ENCODE measurements at places on chromosomes 12 and 14.
A peak's percentile ranks its signal among the peaks of the same experiment; 100 is the strongest.

DNA sequence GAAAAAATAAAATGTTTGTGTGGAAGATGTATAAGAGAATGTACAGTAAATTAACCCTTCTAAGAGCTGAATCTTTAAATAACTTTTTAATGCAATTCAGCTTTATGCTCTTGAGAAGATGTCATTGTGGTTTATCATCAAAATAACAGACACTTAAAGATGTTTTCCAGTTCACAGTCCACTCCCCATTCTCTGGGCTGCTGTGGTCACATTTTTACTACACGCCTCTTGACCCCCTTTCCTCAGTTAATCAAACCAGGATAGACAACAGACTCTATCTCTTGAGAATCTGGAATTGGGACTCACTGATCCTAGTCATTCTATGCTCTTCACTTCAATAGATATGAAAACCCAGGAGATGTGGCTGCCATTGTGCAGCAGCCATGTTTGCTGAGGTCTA is 24.7 kb upstream of the OR6J1 start:
- DNase-seq: no peak

GRCh38 chr14:89996963-89997362 is 41.2 kb downstream of the TDP1 start:
- DNase-seq: no peak

DNA sequence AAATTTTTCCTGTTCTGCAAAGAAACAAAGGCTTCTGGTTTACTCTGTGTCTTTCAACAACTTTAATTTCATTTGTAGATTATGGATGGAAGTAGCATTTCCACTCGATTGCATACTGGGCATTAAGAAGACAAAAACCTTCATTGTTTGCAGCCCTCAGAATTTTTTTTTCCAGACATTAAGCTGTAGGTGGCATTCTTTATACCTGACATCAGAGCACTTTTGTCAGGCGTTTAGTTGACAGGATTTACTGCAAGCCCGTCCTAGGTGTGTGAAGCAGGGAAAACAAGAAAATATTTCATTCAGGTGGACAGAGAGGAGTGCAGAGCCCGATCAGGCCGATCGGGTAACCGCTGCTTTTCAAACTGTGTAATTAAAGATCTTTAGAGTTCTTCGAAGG is 107.5 kb downstream of the TMEM260 start:
- no peak for DNase-seq

DNA sequence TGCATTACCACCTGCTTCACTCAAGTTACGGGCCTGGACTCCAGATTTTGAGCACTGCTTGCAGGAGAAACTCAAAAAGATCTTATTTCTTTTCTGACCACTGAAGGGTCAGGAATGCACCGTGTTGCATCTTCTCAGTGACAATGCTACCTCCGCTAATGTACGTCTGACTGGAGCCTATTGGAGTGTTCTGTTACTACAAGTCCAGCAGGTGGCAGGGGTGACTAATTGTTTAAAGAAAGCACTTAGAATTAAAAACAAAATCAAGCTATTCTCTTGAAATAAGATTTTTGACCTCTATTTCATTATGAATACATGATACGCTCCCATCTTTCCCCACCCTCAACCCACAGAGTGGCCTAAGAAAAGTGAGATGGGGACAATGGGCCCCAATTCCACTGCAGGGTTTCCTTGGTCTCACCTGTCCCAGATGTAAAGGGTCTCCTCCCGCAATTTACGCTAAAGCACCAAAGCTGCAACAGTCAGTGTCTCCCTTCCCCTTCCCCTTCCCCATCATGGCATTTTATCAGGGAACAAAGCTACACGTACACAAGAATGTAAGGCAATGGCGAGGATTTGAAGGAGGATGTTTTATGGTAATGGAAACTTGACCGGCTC is 2.2 kb downstream of the TBPL2 start:
- peak; percentile 63 for DNase-seq

DNA sequence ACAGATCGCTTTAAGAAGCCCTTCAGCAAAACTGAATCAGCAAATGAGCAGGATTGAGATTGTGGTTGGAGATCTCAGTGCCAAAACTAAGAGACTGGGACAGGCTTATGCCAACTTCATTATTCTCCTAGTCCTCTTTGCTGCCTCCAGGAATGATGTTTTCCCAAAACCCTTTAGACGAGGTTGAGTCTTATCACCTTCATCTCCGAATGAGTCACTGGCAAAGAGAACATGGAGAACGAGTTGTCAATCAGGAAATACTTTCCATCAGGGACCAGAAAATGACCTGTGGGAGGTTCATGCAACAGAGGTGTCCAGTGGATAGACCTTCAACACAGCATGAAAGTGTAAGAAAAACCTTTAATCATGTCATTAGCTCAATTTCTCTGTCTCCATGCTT is 461.5 kb downstream of the RMST start:
- no peak for DNase-seq

DNA sequence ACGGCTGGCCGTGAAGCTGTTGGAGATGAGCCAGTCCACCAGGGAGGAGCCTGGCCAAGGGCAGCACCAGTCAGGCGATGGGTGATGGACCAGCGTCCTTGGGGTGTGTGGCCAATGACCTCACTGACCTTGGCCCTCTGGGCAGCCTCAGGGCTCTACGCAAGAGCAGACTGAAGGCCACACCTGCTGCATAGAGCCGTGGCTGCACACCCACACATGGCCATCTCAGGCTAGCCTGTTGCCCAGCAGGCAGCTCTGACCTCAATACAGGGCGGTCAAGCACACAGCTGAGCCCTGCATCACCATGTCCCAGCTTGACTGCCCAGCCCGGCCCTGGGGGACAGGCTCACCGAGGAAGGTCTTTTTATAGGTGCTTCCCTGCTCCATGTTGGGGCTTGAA is 19.2 kb downstream of the PLEK2 start:
- DNase-seq: no peak

DNA sequence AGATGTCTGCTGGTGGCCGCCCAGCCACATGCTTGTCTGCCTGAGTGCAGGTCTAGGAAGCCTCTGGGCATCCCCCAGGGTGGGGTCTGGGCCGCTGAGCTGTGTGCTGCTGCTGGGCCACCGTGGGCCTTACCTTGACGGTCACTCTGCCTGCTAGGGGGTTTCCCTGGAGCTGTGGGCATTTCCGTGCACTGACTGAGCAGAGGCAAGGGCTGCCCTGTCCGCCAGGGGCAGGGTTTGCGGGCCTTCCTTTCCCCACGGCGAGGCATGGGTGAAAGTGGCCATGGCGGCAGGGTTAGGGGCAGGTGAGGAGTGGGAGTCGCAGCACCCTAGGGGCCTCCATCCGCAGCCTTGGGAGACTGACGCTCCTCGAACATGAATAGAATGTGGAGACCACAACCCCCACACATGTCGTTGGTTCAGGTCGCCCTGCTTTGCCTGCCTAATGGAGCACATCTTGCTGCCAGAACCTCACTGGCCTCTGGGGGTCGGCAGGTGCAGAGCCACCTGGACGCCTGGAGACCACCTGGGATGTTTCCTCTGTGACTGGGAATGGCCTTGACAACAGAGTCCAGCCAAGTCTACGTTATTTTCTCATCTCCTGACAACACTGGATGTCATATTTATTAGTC is 2.5 kb downstream of the ZBTB42 start:
- no peak for DNase-seq

DNA sequence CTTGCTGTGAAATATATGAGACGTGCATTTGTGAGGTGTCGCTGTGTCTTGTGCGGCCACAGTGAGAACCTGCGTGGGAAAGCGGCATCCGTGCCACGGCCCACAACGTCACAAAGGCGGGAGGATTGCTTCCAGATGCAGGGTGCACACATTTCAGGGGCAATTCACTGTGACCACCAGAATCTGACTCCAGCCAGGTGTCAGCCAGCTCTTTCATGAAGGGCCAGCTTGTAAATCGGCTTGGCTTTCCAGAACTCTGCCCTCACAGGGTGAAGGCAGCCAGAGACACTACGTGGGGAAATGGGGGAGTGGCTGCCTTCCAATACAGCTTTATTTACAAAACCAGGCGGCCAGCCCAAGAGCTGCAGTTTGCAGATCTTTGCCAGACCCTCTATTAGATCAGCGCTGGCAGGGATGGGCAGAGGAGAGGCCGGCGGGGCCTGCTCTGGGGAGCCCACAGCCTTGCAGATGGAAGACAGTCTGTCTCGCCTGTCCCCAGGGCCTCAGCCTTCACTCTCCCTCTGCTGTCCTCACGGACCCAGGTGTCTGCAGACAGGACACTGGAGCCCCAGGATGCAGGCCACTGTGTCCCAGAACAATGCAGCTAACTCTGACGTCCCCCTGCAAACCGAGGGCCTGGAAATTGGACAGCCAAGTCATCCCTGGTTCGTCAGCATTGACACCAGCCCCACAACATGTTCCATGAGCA is 53.5 kb downstream of the ADGRD1 start:
- DNase-seq: no peak

- DNase-seq: no peak
Measured at GRCh38 chr12:118536306-118536906, 160.1 kb downstream of the SUDS3 start.

- no peak for DNase-seq
Measured at GRCh38 chr14:61368781-61369453, 47.5 kb downstream of the PRKCH start.

GRCh38 chr12:120983759-120984158 is 5.4 kb downstream of the HNF1A start:
- no peak for DNase-seq

DNA sequence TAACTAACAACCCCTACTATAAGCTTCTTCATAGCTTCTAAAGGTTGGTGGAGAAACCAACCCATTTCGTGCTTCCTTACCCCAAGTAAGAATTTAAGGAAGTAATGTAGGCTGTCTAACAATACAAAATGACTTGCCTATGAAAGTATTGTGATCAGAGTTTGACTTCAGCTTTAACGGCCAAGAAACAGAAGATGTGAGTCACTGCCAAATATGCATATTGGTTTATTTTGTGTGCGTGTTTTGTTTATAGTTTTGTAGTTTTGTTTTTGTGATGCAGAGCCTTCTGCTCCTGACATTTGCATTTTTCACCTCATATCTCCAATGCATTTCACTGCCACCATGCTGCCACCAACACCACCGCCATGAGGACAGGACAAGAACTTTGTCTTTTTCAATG is 146.0 kb downstream of the FBXL14 start:
- DNase-seq: no peak

GRCh38 chr12:103494734-103495468 is 867 bp downstream of the C12orf42 start:
- no peak for DNase-seq

- no peak for DNase-seq
Measured at GRCh38 chr14:102246071-102246470, 58.9 kb downstream of the MOK start.

GRCh38 chr14:96359959-96360358 is 3.2 kb downstream of the ATG2B start:
- DNase-seq: no peak

DNA sequence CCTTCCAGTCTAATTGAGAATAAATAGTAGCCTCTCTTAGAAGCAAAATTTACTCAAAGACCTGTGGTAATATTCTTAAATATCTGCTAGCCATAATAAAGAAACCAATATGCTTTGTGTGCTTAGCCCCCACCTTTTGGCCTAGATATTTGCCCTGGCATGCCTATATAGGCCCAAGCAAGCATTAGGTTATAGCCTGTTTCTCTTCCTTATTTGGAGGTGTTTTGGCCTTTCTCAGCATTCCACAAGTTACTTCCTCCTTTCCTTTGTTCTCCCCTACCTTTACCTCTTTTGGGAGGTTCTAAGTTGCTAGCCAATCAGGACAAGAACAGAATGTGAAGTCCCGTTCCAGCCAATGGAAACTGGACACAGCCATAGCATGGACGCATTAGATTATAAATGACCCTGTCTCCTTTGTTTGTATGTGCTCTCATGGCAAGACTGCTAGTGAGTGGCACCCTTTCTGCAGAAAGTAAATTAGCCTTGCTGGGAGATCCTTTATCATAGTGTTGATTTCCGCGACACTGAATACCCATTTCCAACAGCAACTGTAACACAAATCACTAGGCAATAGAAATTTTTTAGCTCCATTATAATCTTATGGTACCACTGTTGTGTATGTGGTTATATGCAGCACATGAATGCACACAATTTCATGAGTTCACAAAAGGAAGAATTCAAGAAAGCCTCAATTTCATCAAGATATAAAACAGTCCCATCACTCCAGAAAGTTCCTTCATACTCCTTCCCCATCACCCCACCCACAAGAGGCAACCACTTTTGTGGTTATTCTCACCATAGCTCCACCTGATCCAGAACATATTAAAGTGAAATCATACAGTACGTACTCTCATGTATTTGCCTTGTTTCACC is 37.6 kb downstream of the CEP83 start:
- peak; percentile 53 for DNase-seq

GRCh38 chr14:23023022-23023794 is 11.5 kb downstream of the PSMB5 start:
- peak; percentile 56 for DNase-seq

DNA sequence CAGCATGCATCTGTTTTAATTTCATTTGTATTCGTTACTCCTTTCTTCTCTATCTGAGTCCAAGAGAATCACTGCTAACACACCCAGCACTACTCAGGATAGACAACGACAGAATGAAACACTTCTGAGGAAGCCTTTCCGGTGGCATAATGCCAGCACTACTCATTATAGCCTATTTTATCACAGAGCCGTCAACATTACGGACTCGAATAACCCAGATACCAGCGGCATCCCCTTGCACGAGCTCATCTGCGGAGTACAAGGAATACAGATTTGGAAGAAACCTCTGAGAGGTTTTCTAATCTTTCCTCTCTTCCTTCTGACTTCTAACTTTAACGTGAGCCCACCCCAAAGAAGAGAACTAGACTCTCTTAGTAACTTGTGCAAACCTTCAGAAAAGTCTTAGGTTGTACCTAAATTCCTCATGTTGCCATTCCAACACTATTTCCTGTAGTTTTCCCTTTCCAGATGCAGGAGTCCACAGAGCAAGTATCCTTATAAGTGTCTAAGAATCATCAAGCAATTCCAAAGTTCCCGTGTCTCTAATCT is 248.1 kb downstream of the APAF1 start:
- no peak for DNase-seq

DNA sequence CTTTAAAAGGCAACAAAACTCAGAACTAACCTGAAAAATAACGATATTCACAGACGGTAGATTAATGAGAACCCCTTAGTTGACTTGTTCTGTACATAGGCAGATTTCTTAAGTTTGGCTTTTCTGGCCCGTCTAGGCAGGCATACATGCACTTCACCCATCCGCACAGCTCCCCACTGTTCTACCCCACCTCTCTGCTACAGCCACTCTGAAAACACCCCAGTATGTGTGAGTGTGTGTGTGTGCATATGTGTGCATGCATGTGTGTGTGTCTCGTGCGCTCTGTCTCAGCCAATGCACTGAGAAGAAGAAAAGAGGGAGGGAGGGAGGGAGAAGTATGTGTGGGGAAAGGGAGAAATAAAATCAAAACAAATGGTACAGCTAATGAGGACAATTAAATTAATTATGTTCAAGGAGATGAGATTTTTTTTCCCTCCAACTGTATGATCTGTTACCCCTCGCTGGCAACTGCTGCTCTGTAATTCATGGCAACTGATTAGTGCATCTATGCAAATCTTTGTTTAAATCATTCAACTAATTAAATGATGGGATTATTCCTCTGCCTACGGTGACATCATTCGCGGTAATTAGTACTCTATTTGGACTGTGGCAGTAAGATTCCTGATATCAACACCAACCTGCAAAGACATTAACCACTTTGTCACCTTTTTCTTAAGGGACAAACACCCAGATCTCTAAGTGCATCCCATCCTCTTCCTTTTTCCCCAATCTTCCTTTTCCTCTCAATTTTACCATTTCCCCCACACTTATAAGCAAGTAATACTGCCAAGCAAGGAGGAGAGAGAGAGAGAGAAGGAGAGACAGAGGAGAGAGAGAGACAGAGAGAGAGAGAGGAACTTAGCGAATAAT is 2.2 kb upstream of the LMO3 start:
- DNase-seq: no peak

- no peak for DNase-seq
Measured at GRCh38 chr14:101010835-101011234, 107.3 kb upstream of the RTL1 start.

GRCh38 chr12:26919216-26919555 is 18.6 kb downstream of the INTS13 start:
- DNase-seq: no peak

Measured in endodermal cell (in vitro differentiated cells).